Natural killer cell treated with Interleukin-12 subunit alpha and Interleukin-12 subunit beta and Interleukin-15 and Interleukin-18, amount 100 ng/mL, for 72 hours (primary cell): ENCODE measurements at places on chromosomes 3 and 15. TPM values are rescaled to one million over a fixed set of nuclear protein-coding genes. Genes with fewer than 3 reads are reported as not detected.

Gene TGM5
- total RNA-seq = 0.95 TPM

Gene COL6A5
- not detected for total RNA-seq

Gene TLR9
- total RNA-seq = 0.10 TPM

Gene SLCO2A1
- total RNA-seq = not detected

Gene DAZL
- total RNA-seq = not detected

Gene PP2D1
- not detected for total RNA-seq

Gene WNT7A
- total RNA-seq = not detected

Gene FETUB
- total RNA-seq = not detected

Gene EOMES
- 270 TPM for total RNA-seq

Gene TP63
- total RNA-seq = not detected

Gene GOLGA8N
- total RNA-seq = 150 TPM

Gene GMPPB
- total RNA-seq = 83.5 TPM

Gene CFAP100
- total RNA-seq = not detected

Gene ISLR
- not detected for total RNA-seq

Gene SMCO1
- total RNA-seq = not detected

Gene KIAA1143
- 11.3 TPM for total RNA-seq

Gene CLPX
- 39.0 TPM for total RNA-seq

Gene RYR3
- not detected for total RNA-seq

GRCh38 chr3:187661267-187661666 is 8.9 kb downstream of the SST start:
- DNase-seq = no peak

GRCh38 chr3:25854214-25854613 is 64.3 kb downstream of the OXSM start:
- no peak for DNase-seq

- no peak for DNase-seq
Observed at GRCh38 chr15:74129586-74130154, 716 bp upstream of the ISLR2 start.

GRCh38 chr3:100125161-100125938 is 11.0 kb upstream of the FILIP1L start:
- DNase-seq = no peak

GRCh38 chr3:126030455-126030854 is 53.5 kb downstream of the SLC41A3 start:
- DNase-seq = no peak

DNA sequence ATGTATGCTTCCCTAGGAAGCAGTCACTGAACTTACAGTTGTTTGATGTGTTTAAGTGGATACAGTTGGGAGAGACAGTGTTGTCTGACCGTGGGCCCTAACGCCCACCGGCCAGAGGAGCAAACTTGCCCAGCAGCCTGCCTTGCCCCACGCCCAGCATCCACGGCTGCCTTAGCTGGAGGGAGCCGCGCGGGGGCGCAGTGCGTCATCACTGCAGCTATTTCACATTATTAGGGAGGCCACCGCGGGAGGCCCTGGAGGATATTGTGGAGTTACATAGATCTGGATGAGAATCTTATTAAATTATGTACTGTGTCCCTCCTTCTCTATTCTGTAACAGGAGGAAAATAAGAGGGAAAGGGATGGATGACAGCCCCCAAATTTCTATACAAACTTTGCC is 267.2 kb downstream of the GABRG3 start:
- no peak for DNase-seq

DNA sequence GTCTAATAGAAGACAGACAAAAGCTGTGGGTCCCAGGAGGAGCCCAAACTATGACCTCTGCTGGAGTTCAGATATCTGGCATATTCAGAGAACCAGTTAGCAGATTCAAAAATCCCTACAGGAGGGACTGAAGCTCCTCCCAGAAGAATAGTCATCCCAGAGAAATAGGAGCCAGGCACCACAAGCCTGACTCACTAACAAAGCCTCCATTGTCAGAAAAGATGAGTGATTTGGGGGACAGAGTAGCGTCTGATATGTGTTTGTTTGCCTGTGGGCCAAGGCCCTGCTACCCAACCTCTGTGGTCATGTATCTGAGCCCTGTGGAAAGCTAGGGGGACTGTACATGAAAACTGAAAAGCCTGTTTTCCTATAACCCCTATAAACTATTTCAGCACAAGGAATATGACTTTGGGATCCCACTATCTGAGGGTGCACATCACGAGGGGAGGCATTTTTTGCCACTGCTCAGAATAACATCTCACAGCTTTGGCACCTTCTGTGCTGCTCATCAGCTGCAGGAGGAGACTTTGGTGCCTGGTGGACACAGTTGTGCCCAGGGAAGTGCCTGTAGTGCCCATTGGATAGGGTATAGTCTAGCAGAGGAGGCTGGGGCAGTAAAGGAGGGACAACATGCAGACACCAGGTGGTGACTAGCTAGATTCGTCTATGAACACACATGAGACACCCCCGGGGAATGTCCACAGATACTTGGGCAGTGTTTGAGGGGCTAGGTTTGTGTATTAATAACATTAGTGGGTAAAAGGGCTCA is 9.7 kb upstream of the LARP6 start:
- DNase-seq = no peak

DNA sequence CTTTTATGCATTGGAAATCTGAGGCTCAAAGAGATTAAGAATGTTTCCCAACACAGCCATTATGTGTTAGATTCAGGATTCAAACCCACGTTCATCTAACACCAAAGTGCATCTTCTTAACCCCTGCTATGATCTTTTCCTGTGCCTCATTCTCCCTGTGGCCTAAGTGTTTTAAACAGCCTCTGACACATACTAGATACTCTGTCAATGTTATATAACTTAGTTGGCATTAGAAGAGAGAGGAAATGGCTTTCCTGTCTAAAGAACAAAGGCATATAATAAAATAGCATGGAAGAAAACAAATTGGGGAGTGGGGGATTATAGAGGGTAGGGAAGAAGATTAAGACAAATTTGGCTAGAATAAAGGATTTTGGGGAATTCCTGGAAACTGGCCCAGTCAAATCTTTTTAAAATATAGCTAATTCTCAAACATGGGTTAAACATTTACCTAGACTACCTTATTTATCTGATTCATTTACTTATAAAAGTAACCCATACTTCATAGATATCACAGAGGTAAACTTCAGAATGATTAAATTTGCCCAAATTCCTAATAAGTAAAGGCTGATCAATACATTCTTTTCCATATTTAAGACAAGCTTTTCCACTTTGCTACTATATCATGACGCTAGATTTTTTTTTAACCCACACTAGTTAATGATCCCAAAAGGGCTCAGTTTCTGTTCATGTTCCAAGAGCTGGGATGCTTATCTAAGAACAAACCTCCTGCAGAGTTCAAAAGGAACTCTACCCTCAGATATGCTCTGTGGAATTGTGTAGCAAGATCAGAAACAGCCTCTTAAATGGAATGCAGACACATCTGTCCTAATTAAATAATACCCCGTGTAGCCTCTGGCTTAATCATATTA is 122.9 kb upstream of the PTPRG start:
- no peak for DNase-seq

GRCh38 chr15:58536414-58536813 is 104.6 kb downstream of the LIPC start:
- no peak for DNase-seq

GRCh38 chr15:33872416-33873106 is 95.7 kb upstream of the CHRM5 start:
- DNase-seq = no peak

- DNase-seq = no peak
Observed at GRCh38 chr3:34090876-34091275, 292.4 kb downstream of the PDCD6IP start.

- DNase-seq = no peak
Observed at GRCh38 chr15:50675535-50676144, 11.0 kb downstream of the TRPM7 start.

GRCh38 chr3:61922118-61922517 is 360.7 kb downstream of the PTPRG start:
- DNase-seq = no peak

DNA sequence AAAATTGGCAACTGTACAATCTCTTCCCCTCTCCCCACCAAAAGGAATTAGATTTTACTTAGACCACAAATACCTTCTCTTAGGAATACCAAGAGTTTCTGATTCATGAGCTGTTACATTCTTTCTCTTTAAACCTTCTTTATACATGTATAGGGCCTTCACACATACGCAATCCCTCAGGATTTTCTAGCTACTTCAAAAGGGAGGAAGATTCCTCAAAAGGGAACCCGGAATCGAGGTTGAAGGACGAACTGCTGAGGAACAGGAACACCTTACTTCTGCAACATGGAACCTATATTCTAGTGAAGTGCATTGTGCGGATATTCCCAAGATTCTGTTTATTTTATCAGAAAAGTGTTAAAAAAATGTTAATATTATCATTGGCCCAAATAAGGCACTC is 52.3 kb downstream of the GABRB3 start:
- no peak for DNase-seq

- DNase-seq = no peak
Observed at GRCh38 chr3:152317184-152317583, 48.5 kb downstream of the MBNL1 start.

DNA sequence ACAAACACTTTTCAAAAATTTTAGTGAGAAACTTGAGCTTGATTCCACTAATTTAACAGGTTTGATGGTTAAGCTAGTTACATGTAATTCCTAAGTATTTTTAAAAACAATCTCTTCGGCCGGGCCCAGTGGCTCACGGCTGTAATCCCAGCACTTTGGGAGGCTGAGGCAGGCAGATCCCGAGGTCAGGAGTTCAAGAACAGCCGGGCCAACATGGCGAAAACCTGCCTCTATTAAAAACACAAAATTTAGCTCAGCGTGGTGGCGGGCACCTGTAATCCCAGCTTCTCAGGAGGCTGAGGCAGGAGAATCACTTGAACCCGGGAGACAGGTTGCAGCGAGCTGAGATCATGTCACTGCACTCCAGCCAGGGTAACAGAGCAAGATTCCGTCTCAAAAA is 25.3 kb downstream of the TRA2B start:
- DNase-seq = no peak

GRCh38 chr3:38264353-38264771 is 1.2 kb upstream of the SLC22A13 start:
- no peak for DNase-seq

GRCh38 chr3:37693511-37694283 is 168.0 kb upstream of the CTDSPL start:
- no peak for DNase-seq

- no peak for DNase-seq
Observed at GRCh38 chr3:193963808-193964516, 172.0 kb upstream of the HES1 start.

DNA sequence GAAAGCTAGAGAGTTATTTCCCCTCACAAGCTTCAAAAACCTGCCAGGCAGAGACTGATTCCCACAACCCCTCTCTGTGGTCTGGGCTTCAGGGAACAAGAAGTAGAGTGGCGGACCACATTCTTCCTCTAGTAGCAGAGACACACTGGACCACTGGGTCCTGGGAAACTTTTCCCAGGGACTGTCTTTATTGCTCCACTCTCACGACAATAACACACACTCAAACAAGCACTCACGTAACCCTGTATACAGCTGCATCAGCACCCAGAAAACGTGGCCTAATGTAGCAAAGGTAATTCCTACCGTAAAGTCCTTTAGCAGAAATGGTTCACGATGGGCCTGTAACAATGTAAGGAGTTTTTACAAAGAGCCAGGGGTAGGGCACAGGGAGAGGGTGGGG is 27.6 kb downstream of the CPOX start:
- DNase-seq = no peak

- DNase-seq = no peak
Observed at GRCh38 chr3:28651159-28651558, 302.5 kb upstream of the AZI2 start.

- no peak for DNase-seq
Observed at GRCh38 chr3:123481071-123481470, 32.2 kb upstream of the ADCY5 start.

GRCh38 chr15:56532721-56533460 is 68.0 kb upstream of the MNS1 start:
- DNase-seq = no peak

DNA sequence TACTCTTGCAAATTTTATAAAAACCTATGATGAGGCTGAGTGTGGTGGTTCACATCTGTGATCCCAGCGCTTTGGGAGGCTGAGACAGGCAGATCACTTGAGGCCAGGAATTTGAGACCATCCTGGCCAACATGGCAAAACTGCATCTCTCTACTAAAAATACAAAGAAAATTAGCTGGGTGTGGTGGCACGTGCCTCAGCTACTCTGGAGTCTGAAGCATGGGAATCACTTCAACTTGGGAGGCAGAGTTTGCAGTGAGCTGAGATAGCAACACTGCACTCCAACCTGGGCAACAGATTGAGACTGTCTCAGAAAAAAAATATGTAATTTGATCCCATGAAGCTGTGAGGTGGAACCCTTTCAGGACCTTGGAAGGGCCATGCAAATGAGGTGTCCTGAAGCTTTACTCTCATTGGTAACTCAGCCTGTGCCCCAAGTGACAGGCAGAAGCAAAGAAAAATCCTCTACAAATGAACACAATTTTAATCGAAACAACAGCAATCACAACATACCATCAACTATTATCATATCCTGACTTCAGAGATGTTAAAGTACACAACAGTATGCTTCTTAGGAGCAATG is 84.6 kb upstream of the CDV3 start:
- DNase-seq = no peak

GRCh38 chr15:74540161-74540760 is 759 bp upstream of the ARID3B start:
- DNase-seq = no peak

DNA sequence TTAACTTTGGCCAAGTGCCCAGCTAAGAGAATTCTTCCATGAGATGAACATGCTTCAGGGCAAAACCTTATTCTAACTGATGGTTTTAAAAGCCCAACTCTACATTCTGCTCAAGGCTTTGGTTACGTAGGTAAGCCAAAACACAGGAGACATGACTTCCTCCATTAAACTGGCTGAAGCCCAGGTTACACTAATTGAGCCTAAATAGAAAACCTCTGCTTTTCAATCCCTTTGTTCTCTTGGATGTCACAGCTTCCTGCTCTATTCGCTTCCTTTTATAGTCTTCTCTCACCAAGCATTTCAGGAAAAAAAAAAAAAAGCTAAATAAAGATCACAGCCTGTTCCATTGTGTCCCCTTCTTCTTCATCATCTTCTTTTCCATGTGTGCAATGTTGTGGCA is 420.4 kb downstream of the TIGIT start:
- DNase-seq = no peak

- no peak for DNase-seq
Observed at GRCh38 chr3:137845194-137845593, 81.1 kb downstream of the SOX14 start.

GRCh38 chr3:73432023-73432705 is 192.6 kb downstream of the PDZRN3 start:
- no peak for DNase-seq

DNA sequence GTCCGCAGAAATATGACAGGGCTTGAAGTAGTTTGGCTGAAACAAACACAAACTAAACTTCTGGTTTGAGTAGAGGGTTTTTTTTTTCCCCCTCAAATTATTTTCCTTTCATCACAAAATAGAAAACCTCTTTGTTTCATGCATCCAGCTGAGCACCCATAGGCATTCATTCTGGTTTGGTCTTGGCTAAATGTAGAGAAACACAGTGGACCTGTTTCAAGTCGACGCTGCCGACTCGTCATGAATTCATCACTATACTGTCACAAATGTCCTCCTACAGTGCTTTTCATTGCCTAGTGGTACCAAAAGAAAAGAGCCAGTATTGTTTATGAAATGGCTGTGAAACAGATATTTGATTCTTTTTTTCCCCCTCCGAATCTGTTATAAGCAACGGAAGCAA is 52.4 kb upstream of the GYG1 start:
- DNase-seq = no peak
